Activated CD8-positive, alpha-beta memory T cell treated with anti-CD3 and anti-CD28 coated beads for 1 hour (primary cell): ENCODE measurements at places on chromosomes 5 and 9.

DNA sequence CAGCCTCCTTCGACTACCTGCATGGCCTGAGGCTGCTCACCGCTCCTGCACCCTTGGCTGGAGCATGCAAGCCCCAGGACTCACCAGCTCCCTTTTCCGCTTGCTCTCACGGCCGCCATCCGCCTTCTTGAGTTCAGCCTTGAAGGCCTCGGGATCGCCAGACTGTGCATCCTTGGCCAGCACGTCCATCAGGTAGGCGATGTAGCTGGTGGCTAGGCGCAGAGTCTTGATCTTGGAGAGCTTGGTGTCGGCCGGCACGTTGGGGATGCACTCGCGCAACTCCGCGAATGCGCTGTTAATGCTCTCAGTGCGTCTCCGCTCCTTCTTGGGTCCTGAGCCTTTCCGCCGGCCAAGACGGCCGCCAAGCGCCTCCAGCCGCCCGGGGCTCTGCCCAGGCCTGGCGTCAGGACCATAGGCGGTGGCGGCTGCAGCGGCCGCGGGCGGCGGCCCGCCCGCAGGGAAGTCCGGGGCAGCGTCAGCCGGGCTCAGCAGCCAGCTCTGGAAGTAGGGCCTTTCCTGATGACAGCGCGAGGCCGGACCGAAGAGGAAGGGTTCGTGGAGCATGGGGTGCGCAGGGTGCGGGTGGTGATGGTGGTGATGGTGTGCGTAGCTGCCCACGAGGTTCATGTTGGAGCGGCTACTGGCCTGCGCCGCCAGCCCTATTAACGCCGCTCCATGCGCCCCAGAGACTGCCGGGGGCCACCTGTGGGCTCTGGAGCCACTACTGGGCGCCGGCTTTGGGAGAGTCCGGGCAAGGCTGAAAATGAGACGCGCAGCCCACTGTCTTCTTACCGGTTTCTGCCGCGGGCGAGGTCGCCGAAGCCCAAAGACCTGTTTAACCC, 424 bp downstream of the HAND1 start:
- DNase-seq: no peak

- DNase-seq: no peak
Observed at GRCh38 chr9:122475717-122476116, 2.0 kb downstream of the OR1J1 start.

DNA sequence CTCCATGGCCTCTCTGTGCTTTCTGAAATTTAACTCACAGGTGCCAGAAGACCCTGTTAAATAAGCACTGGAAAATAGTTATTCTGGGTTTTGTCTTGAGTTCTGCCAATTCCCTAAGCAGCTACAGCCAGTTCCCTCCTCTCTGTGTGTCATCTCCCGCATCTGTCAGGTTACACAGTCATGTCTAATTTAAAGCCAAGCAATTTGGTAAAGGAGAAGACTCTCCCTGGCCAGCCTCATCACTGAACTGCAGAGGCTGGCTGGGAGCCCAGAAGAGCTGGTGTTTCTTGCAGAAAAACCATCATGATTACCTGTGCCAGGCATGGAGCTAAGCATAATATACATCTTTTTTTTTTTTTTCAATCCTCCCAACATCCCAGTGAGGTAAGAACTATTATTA, 141.3 kb upstream of the ZNF366 start:
- no peak for DNase-seq

GRCh38 chr5:155936520-155937406, 390.2 kb upstream of the SGCD start:
- no peak for DNase-seq

DNA sequence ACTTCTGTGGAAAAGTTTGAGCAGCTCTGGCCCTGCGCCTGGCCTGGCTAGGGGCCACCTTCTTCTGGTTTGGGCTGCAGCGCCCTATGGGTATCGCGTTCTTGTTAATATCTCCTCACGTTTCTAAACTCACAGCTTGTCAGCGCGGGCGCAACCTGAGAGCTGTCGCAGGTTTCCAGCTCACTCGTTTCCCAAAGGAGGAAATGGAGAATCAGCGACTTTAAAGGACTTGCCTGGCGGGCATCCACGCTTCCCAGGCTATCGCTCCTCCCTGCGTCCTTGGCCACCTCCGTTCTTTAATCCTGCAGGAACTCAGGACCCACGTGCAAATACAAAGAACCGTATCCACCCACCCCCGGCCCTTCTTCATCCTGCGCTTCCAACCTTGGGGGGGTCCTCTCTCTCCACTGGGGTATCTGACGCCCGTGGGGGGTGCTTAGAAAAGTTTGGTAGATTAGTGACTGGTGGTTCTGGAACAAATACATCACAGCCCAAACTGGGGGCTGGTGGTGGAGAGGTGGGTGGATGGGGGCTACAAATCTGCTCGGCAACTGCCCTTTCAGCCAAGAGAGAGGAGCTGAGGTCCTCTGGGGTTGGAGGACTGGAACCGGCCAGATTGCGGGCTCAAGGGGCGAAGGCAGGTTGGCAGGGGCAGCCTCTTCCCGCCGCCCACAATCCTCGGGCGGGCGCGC, 578 bp upstream of the PSAT1 start:
- no peak for DNase-seq

GRCh38 chr9:127283917-127284497, 19.4 kb downstream of the GARNL3 start:
- DNase-seq: no peak

GRCh38 chr9:72622186-72622585, 100.8 kb downstream of the TMC1 start:
- no peak for DNase-seq

GRCh38 chr5:17854901-17855300, 220.6 kb downstream of the TAF11L14 start:
- no peak for DNase-seq

GRCh38 chr5:1834721-1835429, 33.7 kb downstream of the NDUFS6 start:
- DNase-seq: no peak

- no peak for DNase-seq
Observed at GRCh38 chr9:18601956-18602355, 128.0 kb downstream of the ADAMTSL1 start.

GRCh38 chr5:39774605-39775004, 349.8 kb upstream of the DAB2 start:
- DNase-seq: no peak
